Globus pallidus (tissue), 1 donor: ENCODE measurements at places on chromosomes 6 and 20.

DNA sequence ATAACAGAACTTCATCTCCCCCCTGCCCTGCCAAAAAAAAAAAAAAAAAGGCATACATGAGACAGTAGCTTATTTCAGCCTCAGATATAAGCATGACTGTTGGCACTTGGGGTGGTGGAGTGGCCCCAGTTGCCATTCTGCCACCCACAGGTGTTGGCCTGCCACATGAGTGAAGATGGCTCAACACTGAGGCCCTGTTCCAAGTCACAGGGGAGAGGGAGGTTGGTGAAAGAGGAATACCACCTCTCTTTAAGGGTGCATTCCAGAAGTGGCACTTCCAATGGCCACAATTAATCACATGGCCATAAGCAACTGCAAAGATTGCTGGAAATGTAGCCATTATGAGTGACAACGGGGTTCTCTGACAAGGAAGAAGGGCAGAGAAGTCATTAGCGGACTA lies 61.9 kb upstream of the JARID2 start:
- DNase-seq: no peak

GRCh38 chr20:53905019-53905819 lies 165.2 kb downstream of the BCAS1 start:
- DNase-seq: no peak

GRCh38 chr20:40521962-40522361 lies 167.1 kb downstream of the MAFB start:
- DNase-seq: no peak

DNA sequence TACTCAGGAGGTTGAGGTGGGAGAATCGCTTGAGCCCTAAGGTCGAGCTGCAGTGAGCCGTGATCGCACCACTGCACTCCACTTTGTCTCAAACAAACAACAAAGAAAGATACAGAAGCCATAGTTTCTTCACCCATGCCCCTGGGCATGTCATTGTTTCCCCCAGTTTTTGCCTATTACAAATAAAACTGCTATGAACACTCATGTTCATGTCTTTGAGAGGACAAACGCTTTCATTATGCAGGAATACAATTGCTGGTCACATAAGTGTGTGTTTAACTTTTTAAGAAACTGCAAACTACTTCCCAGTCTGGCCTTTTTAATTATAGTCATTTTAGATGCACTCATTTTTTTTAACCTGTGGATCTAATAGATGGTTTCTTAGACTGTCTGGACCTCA lies 12.2 kb upstream of the TTPAL start:
- DNase-seq: no peak

GRCh38 chr6:16427124-16427523 lies 188.7 kb downstream of the GMPR start:
- DNase-seq: no peak

- no peak for DNase-seq
These were observed 242.0 kb downstream of the TBXT start for GRCh38 chr6:165925474-165926156.

GRCh38 chr6:3133515-3133914 lies 15.0 kb downstream of the BPHL start:
- no peak for DNase-seq

GRCh38 chr6:15276036-15276985 lies 30.4 kb downstream of the JARID2 start:
- DNase-seq: no peak

GRCh38 chr6:143965503-143966171 lies 42.4 kb downstream of the PLAGL1 start:
- DNase-seq: no peak

DNA sequence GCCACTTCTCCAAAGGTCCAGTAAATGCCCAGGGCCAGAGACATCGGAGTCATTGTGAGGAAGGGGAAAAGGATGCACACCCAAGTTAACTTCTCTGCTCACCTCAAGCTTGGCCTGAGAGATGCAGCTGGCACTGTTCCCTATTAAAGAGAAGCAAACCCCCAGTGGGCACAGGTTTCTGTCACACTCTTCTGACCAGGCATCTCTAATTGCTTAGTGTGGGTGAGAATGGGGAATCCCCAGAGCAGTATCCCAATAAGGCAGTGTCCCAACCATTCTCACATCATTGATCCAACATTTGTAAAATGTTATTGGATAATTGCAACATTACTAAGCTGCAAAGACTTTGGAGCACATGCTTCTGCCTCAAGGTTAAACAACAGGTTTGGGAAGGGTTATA lies 232.3 kb downstream of the ADGRG6 start:
- DNase-seq: no peak

GRCh38 chr6:119658917-119659316 lies 309.4 kb upstream of the MAN1A1 start:
- DNase-seq: no peak

DNA sequence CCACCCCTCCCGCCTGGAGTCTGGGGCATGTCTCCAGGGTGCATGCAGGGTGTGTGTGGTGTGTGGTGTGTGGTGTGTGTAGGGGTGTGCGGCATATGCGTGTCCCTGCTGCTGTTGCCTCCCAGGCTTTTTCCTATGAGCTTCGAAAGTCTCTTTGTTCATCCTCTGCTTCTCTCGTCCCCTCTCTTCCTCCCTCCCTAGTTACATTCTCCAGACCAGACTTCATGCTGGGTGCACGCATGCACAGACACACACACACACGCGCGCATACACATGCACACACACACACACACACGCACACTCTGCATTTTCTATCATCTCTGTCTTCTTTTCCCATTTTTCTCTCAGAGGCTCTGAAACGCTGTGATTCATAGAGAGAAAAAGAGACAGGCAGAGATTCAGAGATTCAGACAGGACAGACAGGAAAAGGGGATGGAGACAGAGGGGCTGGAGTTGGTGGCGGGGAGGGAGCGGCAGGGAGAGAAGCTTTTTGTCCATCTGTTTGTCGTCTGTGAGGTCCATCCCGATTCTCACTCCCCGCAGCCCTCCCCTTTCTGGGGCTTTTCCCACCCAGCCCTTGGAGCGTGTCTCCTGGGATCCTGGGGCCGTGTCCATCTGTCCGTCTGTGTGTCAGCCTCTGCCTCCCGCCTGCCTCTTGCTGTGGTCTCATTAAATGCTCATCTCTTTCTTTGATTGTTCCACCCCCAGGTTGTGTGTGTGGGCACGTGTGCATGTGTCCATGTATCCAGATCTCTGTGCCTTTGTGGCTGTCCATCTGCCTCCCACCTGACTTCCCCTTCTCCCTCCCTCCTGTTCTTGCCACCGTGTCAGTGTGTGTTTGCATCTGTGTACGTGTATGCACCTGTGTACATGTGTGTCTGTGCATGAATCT lies 62.6 kb downstream of the SRC start:
- no peak for DNase-seq

DNA sequence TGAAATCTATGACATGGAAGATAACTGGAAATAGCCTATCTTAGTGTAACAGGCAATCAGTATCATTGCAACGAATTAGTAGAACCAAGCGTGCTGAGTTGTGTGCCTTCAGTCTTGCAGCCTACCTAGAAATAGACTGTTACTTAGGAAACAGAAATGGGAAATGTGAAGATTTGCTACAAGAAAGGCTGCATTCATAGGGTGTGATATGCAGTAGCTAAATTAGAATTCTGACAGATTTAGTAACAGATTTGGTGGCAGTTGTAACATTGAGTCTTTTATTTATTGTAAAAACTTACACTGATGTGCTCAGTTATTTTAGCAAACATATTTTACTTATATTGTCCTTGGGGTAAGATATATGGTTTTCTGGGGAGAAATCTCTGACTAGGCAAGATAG lies 56.2 kb downstream of the MAP7 start:
- DNase-seq: no peak

DNA sequence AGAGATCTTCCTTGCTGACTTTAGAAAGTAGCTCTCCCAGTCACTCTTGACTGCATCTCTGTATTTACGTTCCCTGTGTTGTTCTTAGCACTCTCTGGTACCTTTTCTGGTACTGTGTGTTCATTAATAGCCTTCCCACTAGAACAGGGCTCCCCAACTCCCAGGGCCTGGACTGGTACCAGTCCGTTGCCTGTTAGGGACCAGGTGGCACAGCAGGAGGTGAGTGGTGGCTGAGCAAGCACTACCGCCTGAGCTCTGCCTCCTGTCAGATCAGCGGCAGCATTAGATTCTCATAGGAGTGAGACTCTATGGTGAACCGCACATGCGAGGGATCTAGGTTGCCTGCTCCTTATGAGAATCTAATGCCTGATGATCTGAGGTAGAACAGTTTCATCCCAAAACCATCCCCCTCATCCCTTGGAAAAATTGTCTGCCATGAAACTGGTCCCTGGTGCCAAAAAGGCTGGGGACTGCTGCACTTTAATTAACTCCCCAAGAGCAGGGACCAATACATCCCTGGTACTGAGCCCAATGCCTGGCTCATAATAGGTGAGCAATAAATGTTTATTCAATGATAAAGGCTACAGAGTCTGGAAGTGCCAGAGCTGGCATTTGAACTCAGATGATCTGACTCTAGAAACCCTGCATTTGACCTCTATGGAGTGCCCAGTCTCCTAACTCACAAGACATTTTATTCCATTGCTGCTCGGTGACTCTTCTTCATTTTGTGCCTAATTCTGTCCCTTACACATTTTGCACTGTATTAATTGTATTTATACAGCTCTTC lies 11.0 kb downstream of the UTRN start:
- DNase-seq: no peak

- DNase-seq: no peak
These were observed 65.0 kb upstream of the CD93 start for GRCh38 chr20:23151008-23151703.

DNA sequence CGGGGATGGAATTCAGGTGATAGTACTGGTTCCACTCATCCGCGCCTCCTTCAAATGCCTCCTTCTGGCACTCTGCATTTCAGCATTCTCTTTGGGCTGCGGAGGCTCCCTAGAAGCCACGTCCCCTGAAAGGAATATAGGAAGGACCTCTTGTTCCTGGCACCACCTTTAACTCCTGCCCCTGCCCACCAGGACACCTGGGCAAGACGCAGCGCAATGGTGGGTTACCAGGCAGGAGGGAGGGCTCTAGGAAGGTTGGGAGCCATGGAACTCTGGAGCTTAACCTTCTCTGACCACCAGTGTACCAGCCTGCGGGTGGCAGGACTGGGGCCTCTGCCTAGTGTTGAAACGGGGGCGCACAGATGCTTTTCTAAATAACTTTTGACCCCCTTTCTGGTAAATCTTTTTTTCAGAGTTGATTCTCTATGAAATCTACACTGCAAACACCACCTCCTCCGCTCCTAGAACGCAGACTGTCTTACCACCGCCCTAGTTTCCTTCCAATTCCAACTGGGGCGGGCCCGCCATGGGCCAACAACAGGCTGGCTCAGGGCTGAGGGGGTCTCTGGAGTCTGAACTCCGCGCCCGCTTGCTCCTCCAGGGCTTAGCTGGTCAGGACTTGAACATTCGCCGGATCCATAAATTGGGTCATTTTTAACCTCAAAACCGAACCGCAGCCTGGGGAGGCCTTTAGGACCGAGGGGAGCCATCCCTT lies 871 bp upstream of the SYNDIG1 start:
- DNase-seq: no peak
